ENCODE measurements at places on chromosomes 6 and 20.

DNA sequence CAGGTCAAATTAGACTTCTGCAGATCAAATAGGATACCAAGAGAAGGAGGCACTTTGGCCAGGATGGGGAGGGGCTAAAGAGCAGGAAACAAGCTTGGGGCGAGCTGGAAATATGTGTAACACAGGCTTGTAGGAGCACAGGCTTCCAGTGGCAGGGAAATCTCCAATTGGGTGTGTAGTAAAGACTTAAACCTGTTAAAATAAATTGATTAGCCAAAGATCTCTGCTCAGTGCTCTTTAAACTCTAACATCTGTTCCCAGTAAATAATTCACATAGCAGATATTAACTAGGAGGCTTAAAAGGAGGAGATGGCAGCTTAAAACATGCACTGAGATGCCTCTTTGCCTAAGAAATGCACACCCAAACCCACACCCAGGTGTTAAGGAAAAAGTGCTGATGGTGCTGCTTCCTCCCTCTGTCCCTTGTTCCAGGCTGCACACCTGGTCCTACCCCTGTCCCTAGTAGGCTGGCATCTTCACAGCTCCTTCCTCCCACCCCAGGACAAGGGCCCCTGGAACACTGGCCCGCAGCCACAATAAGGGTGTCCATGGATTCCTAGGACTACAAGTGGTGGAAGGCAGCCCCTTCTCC, 93.5 kb upstream of the MLN start:
- DNase-seq = no peak

GRCh38 chr6:165705941-165706340, 42.9 kb upstream of the PDE10A start:
- no peak for DNase-seq

GRCh38 chr20:30985386-30985785, 272.1 kb upstream of the DEFB115 start:
- no peak for DNase-seq

- peak; percentile 64 for DNase-seq
Measured at GRCh38 chr20:33400812-33401183, 521 bp downstream of the CDK5RAP1 start.

GRCh38 chr20:48750941-48751635, 76.7 kb downstream of the PREX1 start:
- DNase-seq = peak; percentile 74

- peak; percentile 11 for DNase-seq
Measured at GRCh38 chr6:162620073-162620472, 107.5 kb downstream of the PRKN start.

- DNase-seq = no peak
Measured at GRCh38 chr6:104182811-104183210, 676.9 kb downstream of the HACE1 start.

GRCh38 chr6:138404666-138405337, 779 bp downstream of the HEBP2 start:
- peak; percentile 39 for DNase-seq

DNA sequence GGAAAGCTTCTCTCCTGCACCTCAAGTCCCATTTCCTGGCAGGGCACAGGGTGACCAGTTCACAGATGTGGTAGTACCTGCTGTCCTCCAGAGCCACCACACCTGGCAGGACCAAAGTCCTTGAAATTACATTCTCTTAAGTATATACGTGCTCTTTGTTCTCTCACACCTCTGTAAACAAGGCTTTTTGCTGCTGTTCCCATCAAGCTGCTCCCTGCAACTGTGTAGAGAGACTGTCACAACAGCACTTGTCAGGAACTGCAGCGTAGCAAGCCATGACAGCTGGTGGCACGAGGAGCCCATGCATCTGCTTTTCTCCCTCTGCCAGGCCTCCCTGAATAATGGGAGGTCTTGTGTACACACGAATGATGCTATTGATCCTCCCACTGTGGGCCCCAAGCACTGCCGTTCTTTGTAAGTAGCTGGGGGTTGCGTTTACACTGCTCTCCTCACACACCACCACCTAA, 431.8 kb downstream of the CD83 start:
- no peak for DNase-seq

- DNase-seq = peak; percentile 30
Measured at GRCh38 chr6:110233770-110234374, 53.6 kb downstream of the CDC40 start.

- DNase-seq = no peak
Measured at GRCh38 chr6:134453792-134454510, 136.0 kb upstream of the SGK1 start.

GRCh38 chr6:85923013-85923430, 280.3 kb upstream of the SYNCRIP start:
- peak; percentile 69 for DNase-seq

GRCh38 chr20:59382157-59382725, 81.8 kb downstream of the EDN3 start:
- DNase-seq = no peak

DNA sequence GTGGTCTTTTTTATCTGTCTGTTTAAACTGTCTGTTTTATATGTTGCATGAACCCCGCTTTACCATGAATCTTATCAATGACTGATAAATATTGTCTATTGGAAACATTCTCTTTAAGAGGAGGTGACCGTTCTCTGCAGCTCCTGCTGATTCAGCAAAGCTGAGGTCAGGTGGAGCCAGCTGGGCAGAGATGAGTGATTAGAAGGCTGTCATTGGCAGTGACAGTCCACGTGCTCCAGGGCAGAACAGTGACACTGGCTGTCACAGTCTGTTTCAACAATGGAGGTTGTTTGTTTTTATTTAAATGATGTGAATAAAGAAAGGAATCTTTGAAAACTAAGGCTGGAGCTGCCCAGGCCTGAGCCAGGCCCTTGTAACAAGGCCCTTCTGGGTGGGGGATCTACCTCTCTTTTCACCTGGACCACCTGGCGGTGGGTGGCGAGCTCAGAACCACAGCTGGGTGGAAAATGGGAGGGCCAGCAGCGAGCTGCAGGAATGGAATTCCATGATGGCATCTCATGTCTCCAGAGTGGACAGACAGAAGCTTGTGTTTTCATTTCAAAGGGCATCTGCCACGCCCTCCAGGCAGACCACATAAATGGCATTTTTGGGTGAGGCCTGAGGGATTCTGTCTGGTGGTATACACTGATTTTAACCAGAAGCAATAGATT, 12.6 kb downstream of the SYNJ2 start:
- no peak for DNase-seq
